ENCODE measurements at places on chromosomes 5 and 9.

- DNase-seq = no peak
Measured at GRCh38 chr9:33136721-33137670, 30.1 kb downstream of the B4GALT1 start.

GRCh38 chr5:56585999-56586691 lies 229.2 kb upstream of the MAP3K1 start:
- DNase-seq = peak; percentile 74

DNA sequence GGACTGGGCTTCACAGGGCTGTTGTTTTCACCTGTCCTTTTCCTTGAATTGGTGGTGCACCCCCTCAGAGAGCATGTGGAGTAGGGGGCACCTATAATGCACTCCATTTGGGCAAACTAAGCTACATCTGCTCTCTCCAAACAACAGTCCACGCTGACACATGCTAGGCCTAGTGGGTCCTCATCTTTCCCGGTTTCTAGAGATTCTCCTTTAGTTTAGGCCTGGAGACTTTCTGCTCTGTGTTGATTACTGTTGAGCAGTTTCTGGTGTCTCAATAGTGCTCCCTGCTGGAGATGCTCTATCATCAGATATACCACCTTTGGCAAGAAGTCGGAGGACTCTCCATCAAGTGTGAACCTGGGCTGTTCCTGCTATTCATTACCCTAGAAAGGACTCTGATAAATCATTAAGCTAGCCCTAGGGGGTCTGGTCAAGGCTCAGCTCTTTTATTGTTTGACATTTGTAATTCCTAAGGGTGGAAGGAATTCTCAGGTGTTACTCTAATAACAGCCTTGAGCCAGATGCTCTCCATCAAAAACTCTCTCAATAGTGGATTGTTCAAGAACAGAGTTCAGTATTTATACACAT lies 64.0 kb upstream of the FYB1 start:
- peak; percentile 71 for DNase-seq

- no peak for DNase-seq
Measured at GRCh38 chr5:146084376-146084775, 21.0 kb downstream of the PLAC8L1 start.

- DNase-seq = no peak
Measured at GRCh38 chr5:67291671-67292070, 95.1 kb upstream of the CD180 start.

- DNase-seq = no peak
Measured at GRCh38 chr9:109115931-109116526, 3.7 kb downstream of the TMEM245 start.

GRCh38 chr5:113047733-113048652 lies 71.4 kb downstream of the DCP2 start:
- DNase-seq = no peak

DNA sequence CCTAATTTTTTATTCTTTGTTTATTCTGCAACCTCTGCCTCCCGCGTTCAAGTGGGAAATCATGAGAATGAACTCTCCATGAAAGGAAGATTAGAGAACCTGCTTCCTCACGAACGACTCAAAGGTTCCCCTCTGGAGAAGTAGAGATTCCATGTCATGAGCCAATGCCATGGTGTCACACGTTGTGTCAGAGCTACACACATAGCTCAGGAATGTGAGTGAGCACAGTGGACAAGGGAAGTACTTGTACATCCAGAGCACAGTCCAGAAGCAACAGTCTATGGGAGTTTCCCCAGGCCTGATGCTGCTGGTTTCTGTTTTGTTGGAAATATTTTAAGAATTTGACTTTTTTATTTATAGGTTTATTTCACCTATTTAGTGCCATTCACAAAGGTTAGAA lies 26.8 kb upstream of the PPP2CA start:
- no peak for DNase-seq

DNA sequence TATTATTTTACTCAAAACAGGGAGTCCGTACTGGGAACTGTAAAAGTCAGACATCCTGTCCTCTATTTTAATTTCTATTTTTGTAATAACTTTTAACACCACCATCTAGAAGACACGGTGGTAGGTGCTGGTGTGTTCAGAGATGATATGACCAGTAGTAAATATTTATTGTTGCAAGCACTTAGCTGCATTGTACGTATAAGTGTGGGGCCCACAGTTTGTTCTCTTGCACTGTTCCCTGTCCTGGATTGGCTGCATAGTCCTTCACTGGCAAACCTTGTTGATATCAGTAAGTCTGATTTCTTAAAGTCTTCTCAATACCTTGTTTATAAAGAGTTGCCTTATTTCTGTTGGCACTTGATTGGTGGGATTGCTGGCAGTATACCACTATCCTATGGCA lies 24.6 kb upstream of the IL9 start:
- DNase-seq = no peak

DNA sequence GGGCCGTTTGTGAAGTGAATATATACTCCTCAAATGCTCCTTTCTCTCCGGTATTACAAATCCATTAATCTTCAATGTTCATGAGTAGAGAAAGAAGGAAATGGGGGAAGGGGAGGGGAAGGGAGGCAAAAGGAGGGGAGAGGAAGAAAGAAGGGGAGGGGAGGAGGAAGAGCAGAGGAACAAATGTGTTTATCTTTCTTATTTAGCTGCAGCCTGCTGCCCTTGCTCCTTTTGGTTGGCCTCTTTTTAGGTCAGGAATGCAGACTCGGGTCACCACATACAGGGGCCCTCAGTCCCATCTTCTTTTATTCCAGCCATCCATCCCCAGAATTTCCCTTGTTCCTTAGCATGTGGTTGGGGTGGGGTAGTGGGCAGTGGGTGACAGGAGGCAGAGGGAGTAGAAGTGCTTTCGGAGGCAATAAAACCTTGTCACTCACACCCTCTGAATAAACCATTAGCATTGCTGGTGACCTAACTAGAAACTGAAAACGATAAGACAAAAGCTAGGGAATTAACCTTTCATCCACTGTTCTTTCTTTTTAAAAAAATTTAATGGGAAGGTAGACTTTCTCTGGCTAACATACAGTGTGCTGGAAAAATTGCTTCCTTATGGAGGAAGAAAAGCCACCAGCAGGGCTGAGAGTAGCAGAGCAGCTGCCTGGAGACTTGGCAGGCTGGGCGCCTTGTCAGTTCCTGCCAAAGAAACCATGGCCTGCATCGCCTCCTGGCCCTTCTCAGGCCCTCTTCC lies 16.8 kb upstream of the PRLR start:
- DNase-seq = no peak

- no peak for DNase-seq
Measured at GRCh38 chr9:7770111-7770510, 29.5 kb downstream of the DMAC1 start.

GRCh38 chr5:61402244-61402823 lies 70.3 kb downstream of the ZSWIM6 start:
- no peak for DNase-seq

- no peak for DNase-seq
Measured at GRCh38 chr5:35030426-35031100, 17.2 kb downstream of the AGXT2 start.

DNA sequence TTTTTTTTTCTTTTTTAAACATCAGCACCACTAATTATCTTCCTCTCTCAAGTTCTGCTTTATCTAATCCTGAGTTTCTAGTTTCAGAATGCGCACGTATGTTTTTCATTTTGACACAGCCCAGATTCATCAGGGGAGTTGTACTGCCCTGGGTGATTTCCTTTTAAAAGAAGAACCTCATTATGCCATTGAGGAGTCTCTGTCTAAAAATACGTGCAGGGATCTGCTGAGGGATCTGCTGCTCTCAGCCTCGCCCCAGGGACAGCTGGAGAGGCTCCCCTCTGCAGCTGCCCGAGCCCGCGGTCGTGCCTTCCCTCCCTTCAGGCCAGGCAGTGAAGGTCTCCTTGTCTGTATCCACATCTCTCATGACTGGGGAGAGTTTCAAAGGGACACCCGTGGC lies 273.1 kb downstream of the ARHGEF28 start:
- no peak for DNase-seq

GRCh38 chr9:19232823-19233194 lies 2.3 kb downstream of the DENND4C start:
- DNase-seq = no peak

- no peak for DNase-seq
Measured at GRCh38 chr9:123127512-123128075, 94.1 kb downstream of the GPR21 start.

- no peak for DNase-seq
Measured at GRCh38 chr5:174059247-174059646, 13.7 kb downstream of the NSG2 start.

- no peak for DNase-seq
Measured at GRCh38 chr5:160685219-160685618, 166.8 kb downstream of the ATP10B start.

DNA sequence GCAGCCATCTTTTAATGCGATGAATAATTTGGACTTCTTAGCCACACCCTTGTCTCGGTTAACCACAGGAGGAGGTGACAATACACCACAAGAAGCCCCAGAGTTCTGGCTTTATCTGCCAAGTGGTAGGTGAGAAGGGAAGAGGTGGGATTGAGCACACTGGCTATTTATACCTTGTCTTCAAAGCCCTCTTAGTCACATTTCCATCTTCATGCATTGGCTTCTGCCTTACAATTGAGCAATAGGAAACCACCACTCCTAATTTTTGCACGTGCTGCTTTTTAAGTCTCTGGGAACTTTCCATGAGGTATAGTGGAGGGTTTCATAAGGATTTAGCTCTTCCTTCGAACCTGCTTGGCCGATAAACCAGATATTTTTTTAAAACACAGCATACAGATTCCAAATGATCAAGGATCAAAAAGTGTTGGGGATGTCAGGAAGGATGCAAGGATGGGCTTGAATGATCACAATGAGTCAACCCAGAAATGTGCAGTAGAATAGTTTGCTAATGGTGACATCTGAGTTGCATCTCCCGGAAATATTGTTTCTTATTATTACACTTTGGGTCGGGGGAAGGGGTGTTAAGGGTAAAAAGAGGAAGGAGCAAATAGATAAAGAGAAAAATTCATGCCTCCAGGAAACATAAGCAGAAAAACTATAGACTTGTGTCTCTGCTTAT lies 25.5 kb downstream of the PLAC8L1 start:
- DNase-seq = no peak

- no peak for DNase-seq
Measured at GRCh38 chr9:35956651-35957050, 1.3 kb downstream of the OR2S2 start.

- DNase-seq = peak; percentile 77
Measured at GRCh38 chr9:133406480-133407307, 11.1 kb downstream of the REXO4 start.

GRCh38 chr9:126859111-126859510 lies 1.3 kb upstream of the ZBTB34 start:
- DNase-seq = no peak

- DNase-seq = no peak
Measured at GRCh38 chr9:131629226-131629500, 83.8 kb downstream of the PRRT1B start.

- no peak for DNase-seq
Measured at GRCh38 chr9:100440071-100440470, 13.1 kb downstream of the MSANTD3 start.

- no peak for DNase-seq
Measured at GRCh38 chr5:126534553-126534952, 60.5 kb downstream of the ALDH7A1 start.

All from neural progenitor cell (in vitro differentiated cells).